ENCODE measurements at places on chromosomes 1 and 21. TPM values are rescaled to one million over a fixed set of nuclear protein-coding genes. Genes with fewer than 3 reads are reported as not detected.
A peak's percentile ranks its signal among the peaks of the same experiment; 100 is the strongest.

GRCh38 chr1:150268340-150268704 is 494 bp downstream of the APH1A start:
- peak; percentile 20 for ATAC-seq

- ATAC-seq = no peak
Measured at GRCh38 chr1:187338762-187339412, 510.1 kb downstream of the PLA2G4A start.

DNA sequence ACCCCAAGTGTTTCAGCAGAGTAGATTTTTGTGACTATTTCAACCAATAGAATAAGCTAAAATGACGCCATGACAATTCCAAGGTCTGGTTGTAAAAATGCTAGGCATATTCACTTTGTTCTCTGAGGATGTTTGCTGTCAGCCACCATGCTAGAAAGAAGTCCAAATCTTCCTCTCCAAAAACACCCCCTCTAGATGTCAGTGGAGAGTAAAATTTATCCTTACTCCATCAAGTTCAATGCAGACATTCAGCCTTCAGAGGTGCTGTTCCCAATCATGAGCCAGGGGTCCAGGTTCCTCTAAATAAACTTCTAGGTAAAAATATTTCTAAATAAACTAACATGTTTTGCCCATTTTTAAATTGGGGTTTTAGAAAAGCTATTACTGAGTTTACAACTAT is 395.4 kb upstream of the ADAMTS5 start:
- no peak for ATAC-seq

- no peak for ATAC-seq
Measured at GRCh38 chr1:26761217-26761616, 26.5 kb upstream of the PIGV start.

- ATAC-seq = no peak
Measured at GRCh38 chr1:63864224-63864641, 90.4 kb downstream of the ROR1 start.

GRCh38 chr1:156586892-156587477 is 4.6 kb upstream of the NAXE start:
- no peak for ATAC-seq

- peak; percentile 24 for ATAC-seq
Measured at GRCh38 chr1:16064536-16065268, 8.7 kb downstream of the FAM131C start.

- no peak for ATAC-seq
Measured at GRCh38 chr1:15229707-15230131, 17.3 kb upstream of the FHAD1 start.

DNA sequence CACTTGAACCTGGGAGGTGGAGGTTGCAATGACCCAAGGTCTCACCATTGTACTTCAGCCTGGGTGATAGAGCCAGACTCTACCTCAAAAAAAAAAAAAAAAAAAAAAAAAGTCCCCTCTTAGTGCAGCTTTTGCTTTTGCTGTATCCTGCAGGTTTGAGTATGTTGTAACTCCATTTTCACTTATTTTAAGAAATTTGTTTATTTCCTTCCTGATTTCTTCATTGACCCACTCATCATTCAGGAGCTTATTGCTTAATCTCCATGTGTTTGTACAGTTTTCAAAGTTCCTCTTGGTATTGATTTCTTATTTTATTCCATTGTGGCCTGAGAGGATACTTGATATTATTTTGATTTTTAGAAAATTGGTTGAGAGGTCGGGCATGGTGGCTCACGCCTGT is 50.9 kb upstream of the AK4 start:
- no peak for ATAC-seq

DNA sequence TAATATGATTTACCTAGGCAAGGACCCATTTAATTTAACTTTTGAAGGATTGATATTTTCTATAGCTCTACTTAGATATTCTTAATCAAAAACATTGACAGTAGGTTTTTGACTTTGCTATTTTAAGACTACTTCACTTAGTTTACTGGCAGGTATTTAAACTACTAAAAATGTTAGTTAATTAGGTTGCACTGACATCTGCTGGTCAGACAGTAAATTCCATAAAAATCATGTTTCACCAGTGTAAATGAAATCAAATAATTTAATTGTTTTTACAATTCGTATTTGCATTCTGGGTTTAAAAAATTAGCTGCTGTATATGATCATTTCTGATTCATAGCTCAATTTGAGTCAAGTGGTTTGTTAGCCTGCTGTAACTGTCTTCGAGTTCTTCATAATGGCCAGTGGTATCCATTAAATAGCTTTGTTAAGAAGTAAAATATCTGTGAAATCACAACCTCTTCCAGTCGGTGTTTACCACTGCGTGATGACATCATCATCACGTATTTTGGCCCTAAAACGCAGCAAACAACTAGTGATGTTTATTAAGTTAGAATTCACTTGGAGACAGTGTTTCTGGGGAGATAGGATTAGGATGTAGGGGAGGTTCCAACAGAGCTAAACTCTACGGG is 26.2 kb downstream of the EXTL2 start:
- no peak for ATAC-seq

DNA sequence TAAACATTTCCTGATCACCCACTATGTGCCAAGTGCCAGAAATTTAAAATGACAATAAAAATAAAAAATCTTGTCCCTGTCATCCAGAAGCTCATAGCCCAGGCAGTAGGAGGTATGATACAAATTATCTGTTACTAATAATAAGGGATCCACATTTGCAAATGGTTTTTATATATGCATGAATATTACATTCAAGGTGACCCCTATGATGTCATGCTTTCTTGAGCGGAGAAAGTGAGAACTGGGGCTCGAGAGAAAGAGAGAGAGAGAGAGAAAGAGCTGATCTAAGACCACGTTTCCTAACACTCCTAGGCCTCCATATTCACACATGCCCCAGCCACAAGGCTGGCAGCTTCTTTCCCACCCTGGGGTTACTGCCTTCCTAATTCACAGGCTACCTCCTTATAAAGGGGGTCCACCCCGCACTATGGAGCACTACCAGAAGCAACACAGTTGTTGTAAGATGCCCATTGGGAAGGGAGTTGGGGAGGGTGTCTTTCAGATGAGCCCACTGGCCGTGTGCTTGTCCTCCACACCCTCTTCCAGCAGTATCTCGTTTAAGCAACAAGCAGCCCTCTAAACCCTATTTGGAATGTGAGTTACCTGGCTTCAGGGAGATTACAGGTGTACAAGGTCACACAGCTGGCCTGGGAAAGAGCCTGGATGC is 28.8 kb upstream of the LRRN2 start:
- no peak for ATAC-seq

DNA sequence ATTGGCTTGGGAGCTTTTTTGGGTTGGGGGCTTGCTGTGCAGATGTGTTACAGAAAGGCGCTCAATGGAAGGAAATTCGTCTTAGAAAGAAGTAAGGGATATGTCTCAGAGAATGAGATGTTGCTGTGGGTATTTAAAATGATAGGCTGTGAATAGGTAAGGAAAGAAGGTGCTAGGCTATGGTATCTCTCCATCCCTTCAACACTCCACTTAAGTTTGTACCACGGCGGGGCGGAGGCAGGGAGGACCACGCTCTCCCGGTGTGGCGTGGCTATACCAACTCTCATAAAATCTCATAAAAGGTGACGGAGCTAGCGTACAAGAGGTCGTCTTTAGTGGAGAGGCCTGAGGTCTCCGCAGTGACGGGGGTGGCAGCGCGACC is 305 bp upstream of the RPS6KC1 start:
- ATAC-seq = peak; percentile 28

DNA sequence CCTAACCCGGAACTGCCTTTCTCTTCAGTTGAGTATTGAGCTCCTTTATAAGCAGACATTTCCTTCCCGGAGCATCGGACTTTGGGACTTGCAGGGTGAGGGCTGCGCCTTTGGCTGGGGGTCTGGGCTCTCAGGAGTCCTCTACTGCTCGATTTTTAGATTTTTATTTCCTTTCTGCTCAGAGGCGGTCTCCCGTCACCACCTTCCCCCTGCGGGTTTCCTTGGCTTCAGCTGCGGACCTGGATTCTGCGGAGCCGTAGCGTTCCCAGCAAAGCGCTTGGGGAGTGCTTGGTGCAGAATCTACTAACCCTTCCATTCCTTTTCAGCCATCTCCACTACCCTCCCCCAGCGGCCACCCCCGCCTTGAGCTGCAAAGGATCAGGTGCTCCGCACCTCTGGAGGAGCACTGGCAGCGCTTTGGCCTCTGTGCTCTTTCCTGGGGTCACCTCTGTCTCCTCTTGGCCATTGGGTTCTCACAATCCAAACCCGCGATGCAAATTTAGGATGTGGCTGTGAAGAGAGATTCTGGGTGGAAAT is 3.7 kb downstream of the OLIG2 start:
- no peak for ATAC-seq

DNA sequence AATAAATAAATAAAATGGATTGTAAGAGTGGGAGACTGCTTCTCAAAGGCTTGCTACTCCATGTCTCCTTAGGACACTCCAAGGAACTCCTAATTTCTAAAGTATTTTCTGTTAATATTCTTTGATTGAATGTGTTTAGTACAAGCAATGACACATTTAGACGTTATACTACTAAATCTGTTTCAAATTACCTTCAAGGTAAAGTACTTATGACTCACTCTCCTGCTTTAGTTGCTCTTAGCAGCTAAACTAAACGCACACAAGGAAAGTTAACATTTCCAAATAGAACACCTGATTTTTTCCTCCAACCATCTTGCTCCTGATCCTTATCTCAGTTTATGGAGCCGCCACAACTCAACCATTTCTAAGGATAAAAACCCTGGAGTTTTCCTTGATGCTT is 969.8 kb upstream of the ADGRL4 start:
- ATAC-seq = no peak

- ATAC-seq = no peak
Measured at GRCh38 chr1:98057236-98057910, 136.5 kb upstream of the DPYD start.

- ATAC-seq = no peak
Measured at GRCh38 chr1:112794654-112795239, 79.6 kb upstream of the PPM1J start.

The NBPF4 gene
- total RNA-seq = not detected

The FBXO28 gene
- total RNA-seq = 26.5 TPM

The RAB3B gene
- total RNA-seq = 0.37 TPM

The LDLRAP1 gene
- 13.6 TPM for total RNA-seq

The TENT5C gene
- total RNA-seq = 6.1 TPM
